ENCODE measurements at places on chromosomes 7 and 10. TPM values are rescaled to one million over a fixed set of nuclear protein-coding genes. Genes with fewer than 3 reads are reported as not detected.

ELMO1 gene
- total RNA-seq: 78.6 TPM

C10orf143 gene
- total RNA-seq: 6.0 TPM

SLC26A3 gene
- total RNA-seq: not detected

IQUB gene
- total RNA-seq: not detected

ADCYAP1R1 gene
- not detected for total RNA-seq

MYH16 gene
- total RNA-seq: not detected

CADPS2 gene
- total RNA-seq: not detected

VTI1A gene
- 45.1 TPM for total RNA-seq

SPDYE6 gene
- not detected for total RNA-seq

METTL27 gene
- total RNA-seq: 0.69 TPM

PARP12 gene
- total RNA-seq: 126 TPM

PLXDC2 gene
- total RNA-seq: 1.0 TPM

GPR15LG gene
- total RNA-seq: not detected

MTERF1 gene
- total RNA-seq: 24.4 TPM

ANKRD61 gene
- total RNA-seq: not detected

NYAP1 gene
- total RNA-seq: 0.54 TPM

KIAA1549 gene
- total RNA-seq: 1.1 TPM

VWDE gene
- 4.8 TPM for total RNA-seq

H2AZ2 gene
- total RNA-seq: 359 TPM

HOXA9 gene
- not detected for total RNA-seq

COBL gene
- not detected for total RNA-seq

STEAP4 gene
- not detected for total RNA-seq

SPDYE11 gene
- total RNA-seq: not detected

SYPL1 gene
- total RNA-seq: 56.5 TPM

TDRD1 gene
- total RNA-seq: 0.20 TPM

GIMAP6 gene
- total RNA-seq: 130 TPM

DDC gene
- not detected for total RNA-seq

All from activated naive CD8-positive, alpha-beta T cell treated with anti-CD3 and anti-CD28 coated beads, Interleukin-2, amount 10 ng/mL, durations not matched to agents 7 days and 5 days (primary cell).